ENCODE measurements at places on chromosomes 5 and 9.

- DNase-seq: no peak
Observed at GRCh38 chr5:132662004-132662401, 4.0 kb downstream of the IL13 start.

DNA sequence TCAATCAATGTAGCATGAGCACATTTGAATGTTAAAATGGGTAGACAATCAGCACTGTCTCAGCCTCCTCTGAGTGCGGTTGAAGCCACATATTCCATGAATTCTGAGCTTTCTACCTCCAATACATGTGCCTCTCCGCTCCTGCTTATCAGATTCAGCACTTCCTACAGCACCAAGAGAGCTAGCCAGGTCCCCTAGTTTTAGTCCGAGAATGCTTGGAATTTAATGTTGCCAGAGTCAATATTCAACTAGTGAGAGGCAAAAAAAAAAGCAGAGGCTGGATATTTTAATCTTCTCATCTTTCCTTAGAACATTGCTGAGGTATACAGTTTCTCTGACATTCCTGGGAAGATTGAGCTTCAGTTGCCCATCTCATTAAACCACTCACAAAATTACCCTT is 1979.1 kb upstream of the CDH9 start:
- DNase-seq: no peak

DNA sequence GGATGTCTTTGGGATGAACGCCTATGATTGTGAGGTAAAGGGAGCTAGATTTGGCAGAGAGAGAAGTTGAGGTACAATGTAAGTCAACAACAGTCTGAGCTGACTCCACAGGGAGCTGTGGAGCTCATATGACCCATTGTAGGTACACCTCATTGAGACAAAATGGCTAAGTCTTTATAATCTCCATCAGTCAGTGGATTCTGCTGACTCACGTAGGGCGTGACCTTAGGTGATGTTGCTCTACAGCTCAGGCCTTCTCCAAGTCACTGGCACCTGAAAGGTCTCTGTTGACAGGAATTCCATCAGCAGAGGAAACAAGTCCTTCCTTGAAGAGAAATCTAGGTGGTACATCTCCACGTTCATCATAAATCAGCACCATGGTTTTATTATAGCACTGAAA is 118.2 kb upstream of the PRR16 start:
- no peak for DNase-seq

- DNase-seq: no peak
Observed at GRCh38 chr5:128276537-128277216, 193.1 kb downstream of the SLC12A2 start.

GRCh38 chr5:142959683-142960657 is 189.8 kb downstream of the ARHGAP26 start:
- DNase-seq: no peak

DNA sequence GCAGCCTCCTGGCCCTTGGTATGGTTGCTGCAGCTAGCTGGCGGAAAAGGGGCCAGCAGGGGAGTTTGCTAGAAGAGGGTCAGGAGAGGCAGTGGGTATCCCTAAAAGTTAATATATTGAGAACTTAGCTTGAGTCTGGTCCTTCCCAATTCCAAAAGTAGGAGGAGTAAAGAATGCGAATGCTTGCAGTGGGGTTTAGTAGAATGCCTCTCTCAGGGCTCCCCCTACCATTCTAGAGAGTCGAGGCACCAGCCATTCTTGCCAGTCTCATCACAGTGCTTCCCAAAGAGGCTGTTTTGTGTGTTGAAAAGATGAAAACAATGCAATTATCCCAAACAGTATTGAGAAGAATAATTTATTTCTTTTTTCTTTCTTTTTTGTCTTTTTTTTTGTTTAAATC is 26.4 kb downstream of the TTC39B start:
- no peak for DNase-seq

GRCh38 chr9:22111176-22111953 is 102.3 kb upstream of the CDKN2B start:
- DNase-seq: no peak

GRCh38 chr5:180915924-180916323 is 17.0 kb downstream of the BTNL8 start:
- DNase-seq: no peak

- DNase-seq: no peak
Observed at GRCh38 chr9:73114958-73115357, 36.7 kb upstream of the ANXA1 start.

DNA sequence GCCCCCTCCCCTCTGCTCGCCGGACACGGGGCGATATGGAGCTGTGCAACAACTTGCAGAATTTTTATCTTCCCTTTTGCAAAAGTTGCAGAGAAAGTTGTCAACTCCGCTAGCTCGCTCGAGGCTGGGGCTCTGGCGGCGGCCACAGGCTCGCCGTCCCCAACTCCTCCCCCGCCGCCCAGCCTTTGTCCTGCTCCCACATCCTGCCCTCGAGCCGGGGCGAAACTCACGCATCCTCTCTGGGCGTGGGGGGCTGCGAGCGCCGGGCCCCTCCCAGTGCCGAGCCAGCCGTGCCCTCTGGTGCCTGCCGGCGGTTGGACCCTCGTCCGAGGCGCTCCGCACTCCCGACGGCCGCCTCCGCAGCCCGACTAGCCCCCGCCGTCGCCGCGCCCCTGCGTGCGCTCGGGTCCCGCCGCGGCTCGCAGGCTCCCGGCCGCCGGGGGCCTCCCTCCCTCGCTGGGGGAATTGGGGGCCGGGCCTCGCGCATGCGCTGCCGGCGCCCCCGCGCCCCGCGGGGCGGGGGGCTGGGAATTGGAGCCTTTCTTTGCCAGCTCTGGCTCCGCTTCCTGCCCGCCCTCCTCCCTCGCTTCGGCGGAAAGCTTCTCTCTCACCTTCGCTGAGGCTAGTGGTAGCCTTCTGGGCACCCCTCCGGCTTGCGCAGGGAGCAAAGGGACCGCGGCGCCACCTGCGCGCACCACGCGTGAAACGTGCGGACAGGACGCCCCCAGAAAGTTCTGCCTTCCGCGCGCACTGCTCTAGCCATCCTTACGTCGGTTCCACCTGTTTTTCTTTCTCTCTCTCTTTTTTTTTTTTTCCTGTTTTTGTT is at the start of gene CCNJL:
TSS of gene CCNJL (minus strand) at position 431 of the 826 bp plus-strand sequence. CDS start 641 bp downstream, outside the sequence.
- DNase-seq: no peak

- no peak for DNase-seq
Observed at GRCh38 chr9:134227451-134228411, 63.4 kb upstream of the RNU6ATAC start.

DNA sequence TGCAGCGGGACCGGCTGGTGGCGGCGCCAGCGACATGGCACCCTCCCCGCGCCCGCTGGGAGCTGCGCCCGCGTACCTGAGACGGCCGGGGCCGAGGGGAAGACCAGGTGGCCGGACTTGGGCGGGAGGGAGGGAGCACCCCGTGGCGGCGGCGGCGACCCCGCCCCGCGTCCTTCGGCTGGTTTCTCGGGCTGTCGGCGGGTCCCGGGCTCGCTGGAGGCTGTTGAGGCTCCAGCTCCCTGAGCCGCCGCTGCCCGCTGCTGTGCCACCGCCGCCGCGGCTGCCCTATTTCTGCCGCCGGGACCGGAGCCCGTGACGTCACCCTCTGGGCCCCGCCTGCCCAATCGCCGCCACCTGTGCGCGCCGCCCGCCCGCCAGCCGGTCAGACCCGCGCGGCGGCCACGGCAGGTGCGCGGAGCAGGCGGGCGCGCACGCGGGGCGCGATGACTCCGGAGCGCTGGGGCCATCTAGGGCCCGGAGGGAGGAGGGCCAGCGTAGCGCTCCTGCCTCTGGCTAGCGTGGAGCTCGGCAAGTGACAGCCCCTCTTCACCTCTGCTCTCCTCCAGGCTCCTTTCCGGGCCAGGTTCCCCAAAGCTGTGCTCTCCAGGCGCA is at the start of gene FSTL4:
TSS of gene FSTL4 (minus strand) at position 293 of the 612 bp plus-strand sequence.
- DNase-seq: no peak

GRCh38 chr5:107196500-107197059 is 474.2 kb downstream of the EFNA5 start:
- DNase-seq: no peak

DNA sequence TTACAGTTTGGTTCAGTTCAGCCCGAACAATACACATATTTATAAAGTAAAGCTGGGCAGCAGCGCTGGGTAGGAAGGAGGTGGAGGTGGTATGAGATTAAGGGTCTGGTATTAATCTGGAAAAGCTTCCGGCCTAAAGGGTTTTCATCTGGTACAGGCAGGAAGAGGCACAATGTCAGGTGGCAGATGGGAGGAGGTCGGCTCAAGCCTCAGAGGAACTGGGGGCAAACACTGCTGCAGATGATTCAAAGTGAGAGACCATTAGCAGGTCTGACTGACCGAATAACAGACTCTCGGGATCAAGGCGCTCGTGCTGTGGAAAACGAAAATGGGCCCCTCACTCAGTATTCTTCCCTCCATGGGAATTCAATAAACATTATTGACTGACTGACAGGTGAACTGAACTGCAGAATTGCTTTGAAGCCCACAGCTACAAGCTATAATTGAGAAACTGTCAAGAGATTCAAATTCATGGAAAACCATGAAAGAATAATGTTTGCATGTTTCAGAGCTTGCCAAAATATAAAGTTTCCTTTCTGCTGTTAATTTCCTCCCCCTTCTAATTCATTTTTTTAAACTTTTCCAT is 75.3 kb downstream of the TMEM167A start:
- no peak for DNase-seq

DNA sequence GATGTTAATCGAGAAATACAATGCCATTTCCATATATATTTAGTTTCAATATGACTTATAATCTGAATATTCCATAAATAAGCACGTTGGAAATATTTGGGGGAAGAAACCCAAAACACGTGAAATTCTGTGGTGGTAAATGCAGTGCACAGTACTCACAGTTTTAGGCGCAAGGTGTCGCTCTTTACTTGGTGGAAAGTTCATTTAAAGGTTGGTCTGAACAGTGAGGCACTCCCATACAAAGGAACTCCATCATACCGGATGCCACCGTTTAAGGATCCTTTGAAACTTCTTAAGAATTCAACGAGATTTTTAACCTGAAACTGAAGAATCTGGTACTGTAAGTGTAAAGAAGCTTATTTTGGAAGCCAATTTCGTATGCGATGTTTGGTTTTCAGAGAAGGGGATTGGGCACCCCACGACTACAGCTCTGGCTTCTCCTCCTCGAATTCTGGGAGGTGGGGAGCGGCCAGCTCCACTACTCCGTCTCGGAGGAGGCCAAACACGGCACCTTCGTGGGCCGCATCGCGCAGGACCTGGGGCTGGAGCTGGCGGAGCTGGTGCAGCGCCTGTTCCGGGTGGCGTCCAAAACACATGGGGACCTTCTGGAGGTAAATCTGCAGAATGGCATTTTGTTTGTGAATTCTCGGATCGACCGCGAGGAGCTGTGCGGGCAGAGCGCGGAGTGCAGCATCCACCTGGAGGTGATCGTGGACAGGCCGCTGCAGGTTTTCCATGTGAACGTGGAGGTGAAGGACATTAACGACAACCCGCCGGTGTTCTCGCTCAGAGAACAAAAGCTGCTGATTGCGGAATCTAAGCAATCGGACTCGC is at the start of gene PCDHA11:
TSS of gene PCDHA11 (plus strand) at position 237 of the 834 bp plus-strand sequence. CDS start at position 384, 147 bp downstream.
- peak; percentile 5 for DNase-seq

GRCh38 chr5:41968153-41968723 is 43.2 kb downstream of the FBXO4 start:
- no peak for DNase-seq

DNA sequence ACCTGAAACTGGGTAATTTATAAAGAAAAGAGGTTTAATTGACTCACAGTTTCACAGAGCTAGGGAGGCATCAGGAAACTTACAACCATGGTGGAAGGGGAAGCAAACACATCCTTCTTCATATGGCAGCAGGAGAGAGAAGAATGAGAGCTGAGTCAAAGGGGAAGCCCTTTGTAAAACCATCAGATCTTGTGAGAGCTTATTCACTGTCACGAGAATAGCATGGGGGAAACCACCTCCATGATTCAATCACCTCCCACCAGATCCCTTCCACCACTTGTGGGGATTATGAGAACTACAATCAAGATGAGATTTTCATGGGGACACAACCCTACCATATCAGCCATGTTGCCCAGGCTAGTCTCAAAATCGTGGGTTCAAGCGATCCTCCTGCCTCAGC is 143.4 kb downstream of the FGF18 start:
- peak; percentile 8 for DNase-seq

DNA sequence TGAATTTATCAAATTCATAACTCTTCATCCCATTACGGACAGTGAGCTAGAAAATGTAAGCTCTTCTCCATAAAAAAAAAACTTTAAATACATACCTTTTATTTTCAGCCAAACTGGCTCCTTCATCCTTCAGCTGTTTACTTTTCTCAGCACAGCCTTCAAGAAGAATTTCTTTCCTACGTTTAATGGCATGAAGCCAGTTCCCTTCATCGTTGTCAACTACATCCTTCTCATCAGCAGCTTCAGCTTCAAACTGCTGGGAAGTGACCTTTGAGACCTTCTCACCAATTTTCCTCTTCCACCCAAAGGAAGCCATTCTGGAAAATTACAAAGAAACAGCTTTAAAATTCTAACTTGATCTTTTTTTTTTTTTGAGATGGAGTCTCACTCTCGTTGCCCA is 9.1 kb downstream of the TTC33 start:
- DNase-seq: no peak

DNA sequence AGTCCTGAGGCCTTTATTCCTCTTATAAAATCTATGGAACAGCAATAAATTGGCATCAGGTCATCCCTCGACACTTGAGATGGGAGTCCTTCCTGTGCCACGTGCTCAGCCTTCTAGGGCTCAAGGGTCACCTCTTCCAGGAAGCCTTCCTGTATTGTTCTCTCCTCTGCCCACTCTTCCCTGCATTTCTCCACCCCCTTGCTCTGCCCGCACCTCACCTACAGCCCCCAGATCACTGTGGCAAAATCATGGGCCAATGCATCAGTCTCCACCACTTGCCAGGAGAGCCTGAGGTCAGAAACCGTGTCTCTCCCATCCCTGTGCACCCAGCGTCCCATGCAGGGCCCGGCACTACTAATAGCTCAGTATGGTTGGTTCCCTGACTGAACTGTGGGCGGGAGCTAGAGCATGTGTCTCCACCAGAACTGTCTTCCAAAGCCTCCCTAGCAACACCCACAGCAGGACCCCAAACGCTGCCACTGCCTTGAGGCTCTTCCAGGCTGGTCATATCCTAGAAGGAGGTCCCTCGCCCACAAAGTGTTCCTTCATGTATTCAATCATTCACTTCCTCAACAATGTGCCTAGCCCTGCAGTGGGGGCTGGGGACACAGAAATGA is 13.5 kb downstream of the DUSP1 start:
- no peak for DNase-seq

- DNase-seq: no peak
Observed at GRCh38 chr9:95903398-95903797, 27.9 kb downstream of the ERCC6L2 start.

DNA sequence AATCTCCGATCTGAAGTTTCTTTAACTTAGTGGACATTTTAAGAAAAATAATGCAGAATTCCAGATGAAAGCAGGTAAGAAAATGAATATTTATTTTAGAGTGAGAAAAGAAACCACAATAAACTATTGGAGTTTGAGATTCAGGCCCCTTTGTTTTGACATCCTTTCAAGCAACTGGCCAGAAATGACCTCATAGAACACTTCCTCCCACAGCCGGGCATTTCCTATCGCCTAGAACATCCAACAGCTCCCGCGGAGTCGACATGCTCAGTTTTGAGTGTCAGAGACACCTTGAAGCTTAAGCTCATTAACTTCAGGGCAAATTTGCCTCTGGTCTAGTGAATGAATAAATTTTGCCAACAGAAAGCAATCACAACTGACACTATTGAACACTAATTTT is 369.2 kb downstream of the TLE4 start:
- DNase-seq: no peak

Data from NAMALWA (cell line).